ENCODE measurements at places on chromosomes 1 and 21. TPM values are rescaled to one million over a fixed set of nuclear protein-coding genes. Genes with fewer than 3 reads are reported as not detected.

TAL1 gene
- 2.8 TPM for total RNA-seq

OR2T35 gene
- total RNA-seq: not detected

FABP3 gene
- total RNA-seq: 4.9 TPM

NT5C1A gene
- 1.3 TPM for total RNA-seq

CD52 gene
- 13.2 TPM for total RNA-seq

LCE1F gene
- total RNA-seq: not detected

ANKRD45 gene
- total RNA-seq: not detected

GABPA gene
- total RNA-seq: 17.7 TPM

CSF1 gene
- total RNA-seq: 103 TPM

PTPRF gene
- total RNA-seq: 134 TPM

FCN3 gene
- 95.8 TPM for total RNA-seq

DYRK1A gene
- total RNA-seq: 71.2 TPM

SETDB1 gene
- 32.9 TPM for total RNA-seq

TAS1R1 gene
- not detected for total RNA-seq

TMEM51 gene
- total RNA-seq: 3.3 TPM

SPRR3 gene
- total RNA-seq: not detected

CD1D gene
- total RNA-seq: 2.9 TPM

CACNA1S gene
- not detected for total RNA-seq

NOC2L gene
- 29.2 TPM for total RNA-seq

Data from omental fat pad (tissue), 4 donors.